ENCODE measurements at places on chromosomes 11 and 22.
A peak's percentile ranks its signal among the peaks of the same experiment; 100 is the strongest.

GRCh38 chr11:13118194-13118593 lies 109.1 kb downstream of the RASSF10 start:
- DNase-seq, result no peak

GRCh38 chr11:926341-926916 lies 759 bp downstream of the AP2A2 start:
- DNase-seq, result no peak

DNA sequence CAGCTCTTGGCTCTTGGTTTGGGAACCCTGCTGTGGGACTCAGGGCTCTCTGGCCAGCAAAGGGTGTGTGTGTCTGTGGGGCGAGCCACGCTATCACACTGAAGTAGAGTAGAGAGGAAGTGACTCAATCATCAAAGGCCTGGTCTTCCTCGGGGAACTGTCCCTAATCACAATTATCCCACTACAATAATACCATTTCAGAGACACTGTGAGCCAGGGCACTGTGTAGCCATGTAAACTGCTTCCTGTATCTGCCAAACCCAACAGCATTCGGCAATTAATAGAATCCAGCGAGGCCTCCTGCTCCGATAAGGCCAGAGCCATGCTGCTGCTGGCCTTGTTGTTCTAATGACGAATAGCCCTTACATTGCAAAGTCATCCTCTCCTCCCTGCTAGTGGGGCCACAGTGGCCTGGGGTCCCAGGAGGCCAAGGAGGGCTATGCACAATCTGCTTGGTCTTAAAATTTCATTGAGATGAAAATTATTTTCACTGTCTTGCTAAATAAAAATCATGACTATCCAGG lies 49.8 kb upstream of the LMO2 start:
- no peak for DNase-seq

- DNase-seq, result no peak
Measured at GRCh38 chr11:429391-429790, 12.4 kb downstream of the ANO9 start.

DNA sequence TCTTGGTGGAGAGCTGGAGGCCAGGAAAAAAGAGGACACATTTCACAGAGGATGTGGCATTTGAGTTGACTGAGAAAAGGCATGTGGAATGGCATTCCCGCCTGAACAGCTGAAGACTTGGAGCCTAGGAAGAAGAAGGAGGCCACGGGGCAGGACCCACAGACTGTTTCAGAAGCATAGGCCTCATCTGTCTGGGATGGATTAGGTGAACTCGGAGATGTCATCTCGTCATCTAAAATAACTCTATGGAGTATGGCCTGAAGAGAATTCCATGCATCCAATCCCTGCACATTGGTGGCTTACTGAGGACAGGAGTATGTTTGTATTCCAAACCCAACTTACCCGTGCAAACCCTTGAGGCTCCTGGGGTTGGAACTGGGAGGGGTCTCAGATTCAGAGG lies 16.4 kb downstream of the SPATA19 start:
- DNase-seq, result no peak

DNA sequence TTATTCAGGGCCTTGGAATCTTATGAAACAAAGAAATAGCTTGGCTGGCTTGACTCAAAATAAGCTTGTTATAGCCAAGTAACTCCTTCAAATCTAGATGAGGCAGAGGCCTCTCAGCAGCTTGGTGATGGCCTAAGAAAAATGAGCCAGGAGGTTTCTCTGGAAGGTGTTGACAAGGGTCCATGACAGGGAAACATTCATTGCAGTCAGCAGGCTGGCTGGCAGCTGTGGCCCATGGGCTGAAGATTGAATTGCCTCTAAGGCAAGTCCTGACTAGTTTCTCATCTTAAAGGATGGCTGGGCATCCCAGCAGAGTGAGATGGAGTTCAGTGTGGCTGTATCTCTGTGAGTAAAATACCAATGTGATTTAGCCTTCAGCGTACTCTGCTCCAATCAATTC lies 441.0 kb downstream of the NELL1 start:
- DNase-seq, result no peak

GRCh38 chr22:50307890-50308596 lies 597 bp upstream of the PLXNB2 start:
- DNase-seq, result no peak

DNA sequence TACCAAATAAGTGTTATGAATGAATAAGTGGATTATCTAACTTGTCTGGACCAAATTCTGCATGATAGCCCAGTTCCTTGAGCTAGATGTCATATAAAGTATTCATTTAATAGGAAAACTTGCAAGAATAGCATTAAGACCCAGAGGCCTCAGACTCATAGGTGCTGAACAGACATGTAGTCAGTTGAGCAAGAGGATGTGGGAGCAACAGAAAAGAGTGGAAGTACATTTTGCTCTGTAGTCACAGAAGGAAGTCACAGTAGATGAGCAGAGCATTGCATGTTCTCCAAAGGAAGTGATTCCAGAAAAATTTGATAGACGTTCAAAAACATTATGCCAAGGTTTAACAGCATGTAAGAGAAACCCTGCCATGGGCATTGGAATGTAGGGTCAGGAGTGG lies 9.5 kb downstream of the HOATZ start:
- no peak for DNase-seq

DNA sequence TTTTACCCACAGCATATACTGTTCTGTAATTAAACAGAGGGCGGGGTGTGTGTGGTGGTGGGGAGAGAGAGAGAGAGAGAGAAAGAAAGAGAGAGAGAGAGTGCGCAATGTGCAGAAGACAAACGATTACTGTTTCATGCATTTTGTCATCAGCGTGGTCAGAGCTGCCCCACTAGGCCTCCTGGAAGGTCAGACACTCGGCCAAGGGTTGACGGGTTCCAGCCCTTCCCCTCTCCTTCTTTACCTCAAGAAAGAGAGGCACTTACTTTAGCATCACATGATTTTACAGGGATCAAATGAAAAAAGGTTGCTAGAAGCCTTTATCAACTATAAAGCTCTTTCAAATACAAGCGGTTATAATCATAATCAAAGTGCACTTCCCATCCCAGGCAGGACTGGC lies 269.2 kb upstream of the SORL1-AS1 start:
- no peak for DNase-seq

DNA sequence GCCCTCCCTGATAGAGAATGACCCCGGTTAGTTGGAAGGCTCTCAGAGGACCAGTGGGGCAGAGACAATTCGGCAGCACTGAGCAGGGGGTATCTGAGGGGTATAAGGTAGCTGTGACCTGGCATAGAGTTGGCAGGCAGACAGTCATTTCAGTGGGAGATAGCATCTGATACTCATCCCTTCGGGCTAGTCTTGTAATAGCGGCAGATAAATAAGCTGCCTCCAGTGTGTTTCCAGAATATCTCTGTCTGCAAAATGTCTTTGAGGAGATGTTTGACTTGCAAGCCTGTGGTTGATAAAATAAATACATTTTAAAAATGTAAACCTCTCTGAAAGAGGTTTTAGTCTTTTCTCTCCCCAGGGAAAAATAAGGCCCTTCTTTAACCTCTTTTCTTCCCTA lies 54.2 kb downstream of the TEAD1 start:
- no peak for DNase-seq

DNA sequence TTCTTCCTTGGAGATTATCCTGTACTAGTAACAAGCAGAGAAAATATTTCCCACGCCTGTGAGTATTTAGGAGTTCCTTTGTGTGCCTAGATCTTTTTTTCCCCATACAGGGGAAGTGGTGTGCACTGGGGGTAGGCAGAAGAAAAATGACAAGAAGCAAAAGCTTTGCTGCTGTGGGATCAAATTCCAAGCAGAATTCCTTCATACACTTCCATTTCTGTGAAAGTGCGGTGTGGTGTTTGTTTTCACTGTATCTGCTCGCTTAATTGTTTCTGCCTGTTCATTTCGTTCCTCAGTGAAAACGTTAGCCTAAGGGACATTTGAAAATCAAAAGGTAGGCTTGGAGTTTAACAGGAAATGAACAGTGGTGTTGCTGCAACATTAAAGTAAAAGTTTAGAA lies 47.9 kb downstream of the BLID start:
- no peak for DNase-seq

DNA sequence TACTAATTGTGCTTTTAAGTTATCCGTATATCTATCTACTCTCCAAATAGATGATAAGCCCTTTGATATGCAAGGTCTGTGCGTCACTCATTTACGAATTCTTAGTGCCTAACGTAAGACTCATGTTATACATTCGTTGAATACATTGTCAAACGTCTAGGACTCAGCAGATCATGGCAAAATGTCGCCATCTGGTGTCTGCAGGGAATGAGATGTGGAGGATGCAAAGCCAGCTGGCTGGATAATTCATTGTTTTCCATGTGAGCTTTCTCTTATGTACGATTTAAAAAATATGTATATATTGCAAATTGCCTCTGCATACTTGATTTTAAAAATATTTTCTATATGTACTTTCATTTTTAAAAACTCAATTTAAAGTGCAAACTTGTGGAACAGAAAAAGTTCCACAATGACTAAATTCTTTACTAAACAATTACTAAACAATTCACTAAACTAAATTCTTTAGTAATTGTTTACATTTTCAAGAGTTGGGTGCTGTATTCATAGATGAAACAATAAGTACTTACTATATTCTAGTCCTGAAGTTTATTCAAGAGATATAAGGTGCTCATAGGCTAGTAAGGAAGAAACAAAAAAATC lies 33.8 kb downstream of the ZNF202 start:
- peak; percentile 39 for DNase-seq

- no peak for DNase-seq
Measured at GRCh38 chr11:8090756-8091155, 9.7 kb downstream of the TUB start.

DNA sequence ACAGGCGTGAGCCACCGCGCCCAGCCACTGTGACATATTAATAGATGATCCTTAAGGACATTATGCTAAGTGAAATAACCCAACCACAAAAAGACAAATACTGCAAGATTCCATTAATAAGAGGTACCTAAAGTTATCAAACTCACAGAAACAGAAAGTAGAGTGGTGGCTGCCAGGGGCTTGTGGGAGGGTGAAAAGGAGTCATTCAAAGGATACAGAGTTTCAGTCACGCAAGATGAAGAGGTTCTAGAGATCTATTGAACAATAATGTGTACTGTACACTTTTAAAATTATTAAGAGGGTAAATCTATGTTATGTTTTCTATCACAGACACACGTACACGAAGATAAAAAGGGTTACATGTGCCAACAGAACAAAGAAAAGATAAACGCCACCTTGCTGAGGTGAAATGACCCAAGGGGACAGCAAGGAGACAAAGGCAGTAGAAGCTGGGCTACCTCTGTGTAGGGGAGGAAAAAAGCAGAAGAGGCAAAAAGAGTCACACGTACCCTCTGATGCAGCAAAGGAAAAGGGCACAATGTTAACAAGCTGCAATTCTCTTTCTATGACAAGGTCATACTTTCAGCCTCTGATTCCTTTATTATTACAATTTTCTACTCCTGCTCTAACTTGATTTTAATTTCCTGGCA lies 65.3 kb downstream of the AMBRA1 start:
- no peak for DNase-seq

DNA sequence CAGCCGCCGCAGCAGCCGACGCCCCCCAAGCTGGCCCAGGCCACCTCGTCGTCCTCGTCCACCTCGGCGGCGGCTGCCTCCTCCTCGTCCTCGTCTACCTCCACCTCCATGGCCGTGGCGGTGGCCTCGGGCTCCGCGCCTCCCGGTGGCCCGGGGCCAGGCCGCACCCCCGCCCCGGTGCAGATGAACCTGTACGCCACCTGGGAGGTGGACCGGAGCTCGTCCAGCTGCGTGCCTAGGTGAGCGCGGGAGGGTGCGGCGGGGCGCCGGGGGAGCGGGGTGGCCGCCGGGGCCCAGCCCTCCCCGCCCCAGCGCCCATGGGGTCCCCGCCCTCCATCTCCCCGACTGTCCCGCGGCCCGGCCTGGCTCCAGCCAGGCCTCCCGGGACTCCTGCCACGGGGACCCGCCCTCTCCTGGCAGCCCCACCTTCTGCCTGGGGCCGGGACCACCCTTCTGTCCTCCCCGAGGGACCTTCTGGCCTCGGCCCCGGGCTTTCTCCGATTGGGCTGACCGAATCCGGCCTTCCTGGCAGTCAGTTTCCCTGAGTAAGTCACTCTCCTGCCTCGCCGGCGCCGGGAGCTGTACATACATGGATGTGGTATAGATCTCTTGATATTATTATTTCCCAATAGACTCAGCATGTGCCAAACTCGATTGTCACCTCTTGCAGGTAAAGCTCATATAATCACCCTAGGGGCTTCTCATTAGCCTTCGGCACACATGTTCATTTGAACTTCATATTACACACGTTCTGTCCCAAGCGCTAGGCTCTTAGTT lies 720 bp downstream of the PACS1 start:
- DNase-seq, result no peak

GRCh38 chr11:126698576-126698975 lies 302.0 kb downstream of the KIRREL3 start:
- no peak for DNase-seq

GRCh38 chr11:27089746-27090145 lies 49.1 kb downstream of the BBOX1 start:
- DNase-seq, result no peak

GRCh38 chr11:72953637-72954036 lies 139.4 kb downstream of the ATG16L2 start:
- DNase-seq, result no peak

DNA sequence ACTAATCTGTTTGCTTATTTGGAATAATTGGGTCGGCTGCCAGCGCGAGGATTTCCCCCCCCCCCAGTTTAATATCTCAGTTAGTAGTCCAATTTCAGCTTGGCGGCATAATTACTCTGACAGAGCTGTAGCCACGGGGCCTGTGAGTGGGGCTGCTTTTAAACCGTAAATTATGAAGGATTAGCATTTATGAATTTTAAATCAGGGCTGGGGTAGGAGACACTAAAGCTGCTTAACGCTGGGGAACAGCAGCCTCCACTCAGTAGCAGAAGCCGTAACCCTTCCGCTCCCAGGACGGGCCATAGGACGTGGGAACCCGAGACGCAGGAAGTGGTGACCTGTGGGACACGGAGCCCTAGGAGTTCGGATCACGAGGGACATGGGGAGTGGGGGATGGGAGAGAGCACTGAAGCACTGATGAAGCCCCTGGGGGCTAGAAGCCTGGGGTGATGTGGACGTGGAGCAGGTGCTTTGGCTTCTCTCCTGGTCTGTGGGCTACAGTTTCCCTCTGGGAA lies 66.2 kb upstream of the LMO1 start:
- no peak for DNase-seq

DNA sequence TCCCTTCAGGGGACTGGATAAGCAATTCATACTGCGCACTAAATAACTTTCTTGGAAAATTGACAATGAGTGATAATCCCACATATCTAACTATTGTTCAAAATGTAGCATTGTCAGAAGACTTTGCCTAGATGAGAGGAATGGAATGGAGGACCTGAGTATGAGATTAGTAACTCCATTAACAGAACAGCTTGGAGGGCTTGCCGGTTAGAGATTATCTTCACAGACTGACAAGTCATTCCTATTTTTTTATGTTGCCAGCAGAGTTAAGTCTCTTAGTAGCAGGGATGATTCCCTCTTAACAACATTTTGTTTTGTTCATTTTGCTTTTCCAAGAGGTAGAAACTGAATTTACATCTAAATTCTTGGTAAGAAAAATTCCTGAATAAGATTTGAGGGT lies 7.1 kb upstream of the BACE1-AS start:
- DNase-seq, result no peak

Data from naive thymus-derived CD8-positive, alpha-beta T cell (primary cell).